ENCODE measurements at places on chromosomes 2 and 18.

GRCh38 chr2:22282220-22282619 is 1102.8 kb upstream of the KLHL29 start:
- no peak for DNase-seq

- no peak for DNase-seq
Observed at GRCh38 chr2:25669520-25669919, 3.9 kb downstream of the DTNB start.

DNA sequence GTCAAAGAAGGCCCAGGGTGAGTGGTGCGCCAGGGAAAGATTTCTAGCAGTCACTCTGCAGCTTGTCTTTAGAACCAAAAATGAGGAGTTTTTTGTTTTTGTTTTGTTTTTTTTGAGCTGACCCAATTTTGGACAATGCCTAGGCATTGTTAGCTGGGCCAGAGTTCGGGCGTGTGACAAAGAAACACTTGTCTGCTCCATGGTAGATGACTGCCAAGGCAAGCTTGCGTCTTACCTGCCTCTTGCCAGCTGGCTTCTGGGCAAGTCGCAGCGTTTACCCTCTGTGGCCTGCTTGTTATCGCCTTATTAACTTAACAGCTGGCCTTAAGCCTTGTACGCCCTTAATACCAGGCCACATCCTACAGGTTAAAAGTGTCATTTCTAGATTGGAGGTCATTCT is 114.3 kb downstream of the GALNT1 start:
- peak; percentile 30 for DNase-seq

- DNase-seq: peak; percentile 44
Observed at GRCh38 chr18:55778788-55779690, 191.0 kb upstream of the TCF4 start.

GRCh38 chr2:123953846-123954245 is 71.2 kb upstream of the CNTNAP5 start:
- peak; percentile 13 for DNase-seq

DNA sequence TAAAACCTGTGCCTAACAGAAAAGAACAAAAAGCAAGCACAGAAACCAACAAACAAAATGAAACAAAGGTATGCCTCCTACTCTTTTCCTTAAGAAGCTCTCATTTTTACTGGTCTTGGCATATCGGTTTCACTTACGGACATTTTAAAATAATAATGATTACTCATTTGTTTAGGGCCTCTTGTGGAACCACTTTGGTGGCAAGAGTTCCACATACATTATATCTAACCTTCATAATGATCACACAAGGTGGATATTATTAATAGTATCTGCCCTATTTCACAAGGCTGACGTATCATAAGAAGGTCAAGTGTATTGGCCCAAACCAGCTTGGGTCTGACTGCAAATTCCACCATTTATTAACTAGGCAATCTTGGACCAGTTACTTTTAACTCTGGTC is 304.7 kb downstream of the TCF4 start:
- DNase-seq: no peak

DNA sequence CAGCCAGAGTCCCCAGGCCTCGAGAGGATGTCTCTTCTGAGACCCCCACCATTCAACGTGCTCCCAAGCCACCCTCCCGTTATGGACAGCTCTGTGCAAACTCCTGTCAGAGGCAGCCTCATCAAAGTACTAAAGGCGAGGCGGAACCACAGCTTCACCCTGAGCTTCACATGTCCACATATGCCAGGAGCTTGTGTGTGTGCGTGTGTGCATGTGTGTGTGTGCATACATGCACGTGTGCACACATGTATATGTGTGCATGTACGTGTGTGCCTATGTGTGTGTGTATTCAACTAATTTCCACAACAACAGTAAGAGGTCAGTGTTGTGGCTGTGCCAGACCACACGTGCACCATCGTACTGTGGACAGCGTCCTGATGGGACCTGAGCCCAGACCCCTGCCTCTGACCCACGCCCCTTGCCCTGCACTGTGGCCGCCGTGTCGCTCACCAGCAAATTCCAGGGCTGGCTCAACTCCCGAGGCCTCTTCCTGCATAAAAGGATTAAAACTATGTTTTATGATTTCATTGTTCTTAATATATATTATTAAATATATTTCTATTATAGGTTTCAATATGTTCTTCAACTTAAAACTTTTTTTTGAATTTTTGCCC is 444.8 kb downstream of the EIPR1 start:
- no peak for DNase-seq

Data from NCI-H1105 treated with DMSO at 0.1 percent for 48 hours (cell line).